ENCODE measurements at places on chromosomes 1 and 21. TPM values are rescaled to one million over a fixed set of nuclear protein-coding genes. Genes with fewer than 3 reads are reported as not detected.
A peak's percentile ranks its signal among the peaks of the same experiment; 100 is the strongest.

EDARADD gene
- 1.7 TPM for total RNA-seq

GRCh38 chr1:158246650-158247049 lies 7.6 kb upstream of the CD1A start:
- DNase-seq = no peak

GPX7 gene
- total RNA-seq = 9.2 TPM

MATN1 gene
- not detected for total RNA-seq

DNA sequence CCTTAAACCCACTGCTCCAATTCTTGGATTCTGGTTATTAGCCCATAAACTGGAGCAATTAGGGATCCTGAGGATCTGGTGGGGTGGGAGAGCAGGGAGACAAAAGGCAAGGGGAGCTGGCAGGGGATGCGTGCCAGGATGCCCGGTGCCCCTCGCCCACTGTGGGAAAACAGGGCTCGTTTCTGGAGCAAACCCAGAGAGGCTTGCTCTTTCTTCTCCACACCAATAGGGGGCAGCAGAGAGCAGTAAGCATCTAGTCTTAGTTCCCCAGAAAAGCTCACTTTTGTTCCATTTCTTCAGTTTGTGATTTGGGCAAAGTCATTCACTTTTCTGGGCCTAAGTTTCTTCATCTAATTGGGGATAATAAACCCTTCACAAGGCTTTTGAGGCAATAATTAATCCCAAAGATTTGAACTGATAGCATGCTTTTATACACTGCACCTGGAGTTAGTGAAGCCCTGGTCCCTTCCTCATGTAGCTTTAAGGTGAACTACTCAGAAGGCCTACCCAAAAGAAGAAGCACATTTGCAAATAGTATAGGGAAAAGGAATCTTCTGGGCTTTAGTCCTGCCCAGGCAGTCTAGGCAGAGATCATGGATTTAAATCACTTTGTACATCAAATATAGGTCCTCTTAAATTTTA lies 160.6 kb upstream of the USP24 start:
- DNase-seq = no peak

- no peak for DNase-seq
Observed at GRCh38 chr1:12035312-12035711, 16.0 kb downstream of the MIIP start.

DNA sequence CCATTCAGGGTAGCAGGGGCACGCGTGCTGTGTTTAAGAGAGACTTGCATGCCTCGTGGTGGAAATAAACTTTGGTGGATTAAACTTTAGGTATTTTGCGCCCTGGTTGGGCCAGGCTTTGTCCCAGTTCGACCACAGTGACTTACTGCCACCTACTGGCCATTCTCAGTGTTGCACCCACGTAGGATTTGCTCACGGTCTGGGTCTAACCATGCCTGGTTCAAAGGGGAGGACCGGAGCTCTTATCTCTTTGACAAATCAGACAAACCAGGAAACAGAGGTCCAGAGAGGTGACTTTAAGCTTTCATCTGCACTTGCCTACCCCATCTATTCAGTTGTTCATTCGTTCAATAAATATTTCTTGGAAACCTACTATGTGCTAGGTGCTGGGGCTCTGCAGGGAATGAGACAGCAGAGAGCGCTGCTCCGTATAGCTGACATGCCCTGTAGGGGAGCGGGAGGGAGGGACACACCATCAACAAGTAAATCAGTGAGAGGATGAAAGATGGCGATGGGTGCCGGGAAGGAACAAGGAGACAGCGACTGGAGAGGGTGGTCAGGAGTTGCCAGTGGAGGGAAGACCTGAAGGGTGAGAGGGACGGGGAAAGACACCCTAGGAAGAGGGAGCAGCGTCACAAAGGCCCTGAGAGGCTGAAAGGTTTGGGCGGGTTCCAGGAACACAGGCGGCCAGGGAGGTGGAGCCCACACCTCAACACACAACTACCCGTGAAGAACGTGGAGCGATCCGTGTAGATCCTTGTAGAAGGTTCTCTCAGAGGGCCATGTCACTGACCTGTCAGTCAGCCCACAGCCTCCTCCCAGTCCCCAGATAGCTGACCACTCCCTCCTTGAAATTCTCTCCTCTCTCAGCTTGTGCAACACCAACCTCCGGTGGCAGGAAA lies 27.2 kb upstream of the TINAGL1 start:
- peak; percentile 91 for DNase-seq

OR14K1 gene
- total RNA-seq = 0.28 TPM

DNA sequence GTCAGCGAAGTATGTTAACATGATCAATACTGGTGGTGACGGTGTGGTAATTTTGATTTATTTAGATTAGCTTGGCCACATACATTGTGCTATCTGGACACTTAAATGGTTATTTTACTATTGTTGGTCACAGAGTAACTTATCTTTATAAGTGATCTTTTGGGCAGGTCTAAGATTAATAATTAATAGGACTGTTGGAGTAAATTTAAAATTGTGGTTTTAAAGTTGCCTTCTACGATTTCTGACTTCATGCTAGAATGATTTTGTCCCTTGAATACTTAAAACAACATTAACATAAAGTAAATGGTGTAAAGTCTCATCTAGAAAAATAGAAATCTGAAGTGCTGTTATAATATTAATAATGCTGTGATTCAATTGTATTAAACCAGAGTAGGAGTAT lies 14.7 kb downstream of the SRRM1 start:
- DNase-seq = no peak

DNA sequence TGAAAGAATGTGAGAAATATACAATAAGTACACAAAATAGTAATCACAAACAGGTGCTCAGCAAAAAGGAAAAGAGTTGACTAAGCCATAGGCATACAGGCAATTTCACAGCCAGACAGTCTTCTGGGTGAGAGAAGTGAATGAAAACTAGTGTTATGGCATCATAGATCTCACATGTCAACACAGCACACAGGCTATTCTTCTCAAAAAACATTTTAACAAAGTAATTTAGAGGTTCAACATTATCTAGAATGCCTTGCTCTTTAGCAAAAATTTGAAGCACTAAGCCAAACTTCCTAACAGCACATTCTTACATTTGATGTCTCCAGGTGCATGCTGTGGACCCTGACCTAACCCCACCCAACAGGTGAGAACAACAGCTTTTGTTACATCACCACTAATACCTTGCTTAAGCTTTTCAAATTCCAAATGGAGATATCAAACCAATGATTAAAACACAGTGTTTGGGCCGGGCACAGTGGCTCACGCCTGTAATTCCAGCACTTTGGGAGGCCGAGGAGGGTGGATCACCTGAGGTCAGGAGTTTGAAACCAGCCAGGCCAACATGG lies 30.5 kb downstream of the OTUD7B start:
- DNase-seq = no peak

DNA sequence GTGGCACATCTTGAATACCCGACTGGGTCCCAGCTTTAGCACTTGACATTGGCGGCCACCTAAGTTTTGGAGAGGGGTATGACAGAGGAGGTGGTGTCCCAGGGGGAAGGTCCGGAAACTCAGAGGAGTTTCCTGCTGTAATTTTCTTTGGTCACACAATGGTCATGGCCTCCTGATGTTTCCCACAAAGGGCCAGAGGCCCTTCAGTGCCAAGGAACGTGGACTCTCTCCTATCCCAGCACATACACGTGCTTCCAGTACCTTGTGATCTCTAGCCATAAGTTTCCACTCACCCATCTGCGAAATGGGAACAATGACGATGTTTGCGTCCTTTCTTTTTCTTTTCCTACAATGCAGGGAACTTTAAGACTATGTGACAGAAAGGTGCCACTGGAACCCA lies 13.2 kb downstream of the CAPN2 start:
- DNase-seq = no peak

DNA sequence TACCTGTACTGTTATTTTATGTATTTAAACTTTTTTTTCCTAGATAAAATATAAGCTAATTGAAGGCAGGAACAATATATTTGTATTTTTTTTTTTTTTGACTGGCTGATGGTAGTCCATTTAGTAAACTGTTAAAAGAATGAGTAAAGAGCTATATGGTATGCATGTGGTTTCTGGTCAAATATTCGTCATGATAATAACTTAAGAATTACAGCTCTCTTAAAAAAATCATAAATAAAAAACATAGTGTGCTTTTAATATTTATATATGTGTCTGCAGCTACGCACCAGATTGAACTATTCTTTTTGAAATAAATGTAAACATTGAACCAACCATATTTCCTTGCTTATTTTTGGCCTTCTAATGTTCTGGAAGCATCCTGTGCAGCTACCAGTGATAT lies 272.3 kb upstream of the C1orf105 start:
- no peak for DNase-seq

DNA sequence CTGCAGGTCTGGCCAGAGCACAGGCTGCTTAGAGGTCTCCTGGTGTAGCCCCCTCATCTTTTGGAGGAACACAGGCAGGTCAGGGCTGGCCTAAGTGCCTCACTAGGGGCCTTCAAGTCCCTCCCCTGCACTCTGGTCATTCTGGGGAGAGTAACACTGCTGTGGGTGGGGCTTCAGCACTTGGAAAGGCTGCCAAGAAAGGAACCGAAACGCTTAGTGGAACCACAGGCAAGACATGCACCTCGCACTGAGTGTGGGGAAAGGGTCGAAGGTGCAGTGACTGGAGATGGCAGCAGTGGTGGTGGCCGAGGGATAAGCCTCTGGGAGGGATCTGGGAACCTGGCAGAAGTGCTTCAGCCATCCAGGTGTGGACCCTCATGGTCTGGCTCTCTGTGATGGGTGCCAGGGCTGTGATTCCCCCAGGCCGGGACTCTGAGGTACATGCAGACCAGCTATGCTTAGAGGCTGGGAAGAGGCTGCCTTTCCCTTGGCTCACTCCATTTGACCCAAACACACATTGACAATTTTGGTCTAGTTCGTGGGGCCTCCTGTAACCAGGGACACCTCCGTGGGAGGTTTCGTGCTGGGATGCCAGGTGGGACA lies 182.9 kb upstream of the CSF3R start:
- no peak for DNase-seq

GRCh38 chr1:186213225-186213607 lies 161.8 kb downstream of the TPR start:
- no peak for DNase-seq

DCST1 gene
- not detected for total RNA-seq

GUCA2B gene
- total RNA-seq = 1.4 TPM

FOXJ3 gene
- total RNA-seq = 25.5 TPM

GRCh38 chr1:156502894-156503697 lies 2.5 kb upstream of the MEF2D start:
- DNase-seq = peak; percentile 69

PALMD gene
- total RNA-seq = 2.6 TPM

GIPC2 gene
- 16.4 TPM for total RNA-seq

SLC9C2 gene
- 0.19 TPM for total RNA-seq

DNA sequence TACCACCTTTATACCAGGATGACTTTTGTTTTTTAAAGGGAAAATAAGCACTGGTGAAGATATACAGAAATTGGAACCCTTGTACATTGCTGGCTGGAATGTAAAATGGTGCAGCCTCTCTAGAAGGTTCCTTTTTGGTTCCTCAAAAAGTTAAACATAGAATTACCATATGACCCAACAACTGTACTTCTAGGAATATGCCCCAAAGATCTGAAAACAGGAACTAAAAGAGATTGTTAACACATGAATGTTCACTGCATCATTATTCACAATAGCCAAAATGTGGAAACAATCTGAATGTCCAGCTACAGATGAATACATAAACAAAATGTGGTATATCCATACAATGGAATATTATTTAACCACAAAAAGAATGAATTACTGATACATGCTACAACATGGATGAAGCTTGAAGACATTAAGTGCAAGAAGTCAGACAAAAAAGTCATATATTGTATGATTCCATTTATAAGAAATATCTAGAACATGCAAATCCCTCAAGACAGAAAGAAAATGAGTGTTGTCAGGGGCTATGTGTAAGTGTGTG lies 84.9 kb upstream of the DMRTA2 start:
- no peak for DNase-seq

DNA sequence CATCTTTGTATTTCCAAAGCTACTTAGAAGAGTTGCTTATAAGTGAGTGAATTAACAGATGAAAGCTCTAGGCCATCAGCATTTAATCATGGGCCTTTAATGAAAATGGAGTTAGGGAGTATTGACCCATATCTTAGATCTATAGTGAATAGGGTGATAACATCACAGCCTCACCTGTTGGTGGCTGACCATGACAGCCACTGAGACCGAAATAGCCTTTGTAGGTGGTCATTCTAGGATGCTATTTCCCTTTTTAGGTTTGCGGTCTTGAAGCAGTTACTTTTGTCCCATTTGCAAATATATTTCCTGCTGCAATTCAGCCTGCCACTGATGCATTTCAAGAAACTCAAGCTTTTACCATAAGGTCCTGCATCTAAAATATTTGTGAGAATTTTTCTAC lies 410.1 kb upstream of the LYPLAL1 start:
- no peak for DNase-seq

DNA sequence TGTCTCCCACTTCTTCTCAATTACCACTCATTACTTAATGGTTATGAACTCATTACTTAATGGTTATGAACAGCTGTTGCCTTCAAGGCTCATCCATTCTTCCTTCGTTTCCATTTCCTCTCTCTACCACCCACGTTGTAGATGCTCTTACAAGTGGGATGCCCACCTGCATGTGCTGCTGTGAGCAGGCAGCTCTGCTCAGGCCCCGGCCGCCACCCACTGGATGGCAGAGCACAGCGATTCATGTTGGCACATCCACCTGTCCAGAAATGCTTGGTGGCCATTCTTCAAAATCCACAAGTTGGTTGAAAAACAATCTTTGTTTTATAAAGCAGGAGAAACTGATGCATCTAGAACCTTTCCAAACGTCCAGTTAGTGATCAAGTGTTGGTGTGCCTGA lies 14.5 kb downstream of the ATP1A1 start:
- DNase-seq = no peak

DNA sequence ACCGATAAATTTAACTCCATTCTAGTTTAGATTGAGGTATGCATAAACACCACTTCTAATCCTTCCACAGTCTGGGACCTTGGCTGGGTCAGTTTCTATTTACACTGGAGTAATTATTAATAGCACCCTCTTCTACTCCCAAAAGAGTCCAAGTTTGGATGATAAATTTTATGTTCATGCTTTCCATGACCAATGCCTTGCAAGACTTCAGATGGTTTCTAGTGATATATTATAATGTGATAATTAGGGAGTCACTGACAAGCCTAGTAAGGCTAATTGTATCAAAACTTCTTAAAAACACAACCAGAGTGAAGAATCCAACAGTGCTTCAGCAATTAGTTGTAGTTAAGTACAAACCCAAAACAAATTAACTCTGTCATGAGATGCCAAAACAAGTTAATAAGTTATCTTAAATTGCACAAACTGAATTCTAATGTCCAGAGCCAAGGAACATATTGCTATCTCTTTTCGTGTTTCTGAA lies 489.6 kb downstream of the TTLL7 start:
- DNase-seq = no peak

NEGR1 gene
- total RNA-seq = 2.3 TPM

GCSAML gene
- total RNA-seq = not detected

GUCA2A gene
- not detected for total RNA-seq

GRCh38 chr1:58258082-58258481 lies 288.4 kb downstream of the OMA1 start:
- no peak for DNase-seq

DNA sequence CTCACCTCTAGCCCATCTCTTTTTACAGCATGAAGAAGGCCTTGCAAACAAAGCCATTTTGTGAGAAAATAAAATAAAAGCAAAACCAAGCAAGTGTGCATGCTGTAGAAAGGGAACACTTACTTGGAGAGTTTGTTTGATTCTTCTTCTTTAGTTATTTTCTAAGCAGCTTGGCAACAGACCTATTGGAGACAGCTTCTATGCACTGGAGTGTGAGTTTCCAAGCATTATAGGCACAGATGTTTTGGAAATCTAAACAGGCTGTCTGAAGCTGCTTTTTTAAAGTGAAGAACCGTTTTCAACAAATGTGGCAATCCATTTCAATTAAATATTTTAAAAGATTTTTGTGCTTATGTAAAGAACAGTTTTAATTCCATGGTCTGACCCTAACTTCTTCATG lies 76.6 kb downstream of the NGF start:
- DNase-seq = no peak

LCE3D gene
- not detected for total RNA-seq

Data from pancreas (tissue), 10 donors.